Left lung (tissue), 14 donors: ENCODE measurements at places on chromosomes 2 and 18.

- no peak for DNase-seq
Measured at GRCh38 chr2:82055846-82056245, 1751.3 kb upstream of the LRRTM1 start.

DNA sequence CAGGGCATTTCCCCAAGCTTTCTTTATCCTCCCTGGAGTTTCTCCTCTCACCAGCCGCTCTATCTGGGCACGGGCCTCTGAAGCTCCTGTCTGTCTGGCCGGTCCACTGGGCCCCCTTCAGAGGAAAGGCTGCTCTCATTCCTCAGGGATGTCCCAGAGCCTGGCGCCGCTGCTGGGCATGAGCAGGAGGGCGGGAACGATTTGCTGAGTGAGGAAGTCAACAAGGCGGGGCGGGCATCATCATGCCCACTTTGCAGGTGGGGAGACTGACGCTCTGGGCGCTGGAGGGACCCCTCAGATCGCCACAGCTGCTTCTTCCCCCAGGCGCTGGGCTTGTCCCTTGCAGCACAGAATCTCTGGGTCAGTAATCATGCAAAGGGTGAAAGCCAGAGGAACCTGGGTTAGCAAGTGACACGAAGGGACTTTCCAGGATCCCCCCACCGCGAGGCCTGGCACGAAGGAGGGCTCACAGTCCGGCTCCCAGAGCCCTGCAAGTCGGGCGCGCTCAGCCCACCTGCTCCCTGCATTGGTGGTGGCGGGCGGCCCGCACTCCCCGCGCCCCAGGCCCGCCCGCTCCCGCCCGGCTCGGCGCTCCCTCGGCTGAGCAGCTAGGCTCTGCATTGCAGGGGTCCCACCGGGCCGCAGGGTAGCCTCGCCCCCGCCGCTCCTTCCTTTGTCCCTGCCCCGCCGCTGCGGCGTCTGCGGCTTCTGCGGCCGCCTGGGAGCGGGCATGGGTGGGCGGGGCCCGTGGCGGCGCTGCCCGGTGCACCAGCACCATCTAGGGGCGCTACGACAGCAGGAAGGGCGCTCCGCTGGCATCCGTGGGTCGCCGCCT lies 157.8 kb downstream of the CYRIA start:
- DNase-seq: peak; percentile 22

- DNase-seq: no peak
Measured at GRCh38 chr2:181697571-181697970, 17.3 kb upstream of the NEUROD1 start.

DNA sequence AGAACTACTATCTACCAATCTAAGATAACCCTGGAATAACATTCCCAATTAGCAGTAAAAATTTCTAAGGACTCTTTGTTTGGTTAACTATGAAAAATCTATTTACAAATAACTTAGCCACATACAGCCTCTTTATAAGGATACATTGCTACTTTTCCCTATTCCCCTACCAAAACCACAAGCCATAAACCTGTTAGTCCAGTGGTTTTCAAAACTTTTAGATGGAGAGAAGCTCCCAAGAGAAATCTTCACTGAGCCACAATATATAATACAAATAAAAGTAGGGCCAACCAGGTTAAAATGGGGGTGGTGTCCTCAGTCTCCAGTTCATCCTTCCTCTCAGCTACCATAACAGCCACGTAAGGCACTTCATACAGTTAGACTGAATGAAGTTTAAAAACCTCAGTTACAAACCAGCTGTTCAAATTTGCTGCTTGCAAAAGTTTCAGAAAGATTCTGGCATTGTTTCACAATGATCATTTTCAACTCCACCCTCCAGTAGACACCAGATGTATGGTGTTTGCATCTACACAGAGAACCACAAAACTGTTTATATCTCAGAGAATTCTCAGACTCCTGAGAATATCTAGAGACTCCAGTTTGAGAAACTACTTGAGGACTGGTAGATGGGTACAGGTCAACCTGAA lies 26.0 kb downstream of the SOS1 start:
- no peak for DNase-seq

DNA sequence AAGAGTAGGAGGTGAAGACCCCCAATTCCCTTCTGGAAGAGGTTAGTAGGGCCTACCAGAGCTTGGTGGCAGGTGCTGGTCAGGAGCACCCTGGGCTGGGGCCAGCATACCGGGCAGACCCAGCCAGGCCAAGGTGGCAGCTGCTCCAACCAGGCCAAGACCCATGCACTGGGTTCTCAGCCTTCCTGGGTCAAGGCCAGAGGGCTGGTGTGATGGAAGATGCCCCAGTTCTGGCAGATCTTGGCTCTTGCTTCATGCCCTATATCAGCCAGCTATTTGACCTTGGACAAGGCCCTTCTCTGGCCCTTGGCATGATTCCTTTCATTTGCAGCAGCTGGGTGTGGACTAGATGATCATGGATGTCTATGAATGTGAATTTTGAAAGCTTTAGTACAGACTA lies 57.7 kb downstream of the PRKCE start:
- DNase-seq: no peak

DNA sequence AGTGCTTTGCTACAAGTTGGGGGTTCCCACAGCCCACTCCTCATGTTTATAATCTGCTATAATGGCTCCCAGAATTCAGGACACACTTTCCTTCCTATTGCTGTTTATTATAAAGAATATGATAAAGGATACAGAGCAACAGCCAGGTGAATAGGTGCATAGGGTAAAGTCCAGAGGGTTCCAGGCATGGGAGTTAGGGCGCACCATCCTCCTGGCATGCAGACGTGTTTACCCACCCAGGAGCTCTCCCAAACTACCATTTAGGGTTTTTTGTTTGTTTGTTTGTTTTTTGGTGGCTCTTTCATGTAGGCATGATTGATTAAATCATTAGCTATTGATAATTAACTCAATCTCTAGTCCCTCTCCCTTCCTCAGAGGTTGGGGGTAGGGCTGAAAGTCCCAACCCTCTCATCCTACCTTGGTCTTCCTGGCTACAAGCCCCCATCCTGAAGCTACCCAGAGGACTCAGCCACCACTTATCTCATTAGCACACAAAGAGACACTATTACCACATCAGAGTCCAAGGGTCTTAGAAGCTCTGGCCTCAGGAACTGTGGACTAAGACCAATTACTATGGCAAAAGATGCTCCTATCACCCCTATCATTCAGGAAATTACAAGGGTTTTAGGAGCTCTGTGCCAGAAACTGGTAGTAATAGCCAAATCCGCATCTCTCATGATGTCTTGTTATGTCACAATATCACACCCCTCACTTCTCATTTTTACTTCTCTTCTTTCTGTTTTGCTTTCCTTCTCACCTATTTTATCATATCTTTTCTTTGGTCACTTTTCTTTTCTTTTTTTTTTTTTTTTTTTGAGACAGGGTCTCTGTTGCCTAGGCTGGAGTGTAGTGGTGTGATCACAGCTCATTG lies 154.9 kb upstream of the TTC39C start:
- no peak for DNase-seq

DNA sequence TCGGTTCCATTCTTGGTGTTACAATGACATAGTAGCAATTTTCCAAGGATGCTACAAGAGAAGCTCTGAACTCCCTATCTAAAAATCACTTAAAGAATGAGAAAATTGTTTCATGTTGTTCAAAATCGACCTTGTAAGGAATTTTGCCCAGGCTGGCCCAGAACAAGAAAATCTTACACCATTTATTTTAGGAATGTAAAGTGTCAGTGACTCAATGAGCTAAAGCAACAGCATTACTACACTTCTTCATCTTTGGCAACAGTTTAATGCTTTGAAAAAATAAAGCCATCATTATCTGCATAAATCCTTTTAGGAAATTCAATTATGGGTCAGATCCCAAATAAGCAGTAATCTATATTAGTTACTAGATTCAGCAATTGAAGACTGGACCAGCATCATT lies 38.6 kb downstream of the SLC25A12 start:
- DNase-seq: no peak

- no peak for DNase-seq
Measured at GRCh38 chr2:177625744-177626650, 233.4 kb downstream of the AGPS start.

GRCh38 chr18:58218117-58218516 lies 174.1 kb downstream of the NEDD4L start:
- DNase-seq: no peak

DNA sequence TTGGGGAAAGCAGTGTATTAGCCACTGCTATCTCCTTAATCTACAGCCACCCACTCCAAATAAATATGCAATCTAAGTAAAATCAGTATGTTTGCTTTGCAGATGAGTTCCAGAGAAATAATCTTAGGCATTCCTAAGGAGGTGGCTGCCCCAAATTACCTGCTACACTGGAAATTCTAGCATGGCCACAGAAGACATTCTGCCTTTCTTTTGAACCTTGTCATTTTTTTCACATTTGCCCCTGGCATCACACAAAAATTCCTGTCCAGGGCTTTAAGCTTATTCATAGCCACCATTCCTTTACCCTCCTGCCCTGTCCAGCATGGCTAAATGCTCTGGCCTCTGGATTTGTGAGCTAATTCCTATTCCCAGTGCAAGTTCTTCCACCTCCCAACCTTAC lies 36.8 kb upstream of the FAM124B start:
- DNase-seq: no peak

DNA sequence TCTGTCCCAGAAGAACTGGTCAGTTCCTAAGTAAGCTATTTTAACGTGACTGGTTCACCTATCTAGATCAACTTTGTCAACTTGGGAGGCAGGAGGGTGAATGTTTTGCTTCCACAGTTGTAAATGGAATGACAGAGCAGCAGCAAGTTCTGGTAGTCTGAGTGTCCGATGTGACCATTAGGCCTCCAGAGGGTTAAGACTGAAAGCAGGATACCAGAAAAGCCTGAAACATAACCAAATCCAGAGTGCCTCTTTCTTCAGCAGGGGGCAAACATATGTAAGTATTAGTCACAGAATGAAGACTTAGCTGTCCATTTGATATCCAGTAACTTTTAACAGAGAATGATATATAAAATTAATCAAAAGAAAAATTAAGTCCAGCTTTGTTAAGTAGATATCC lies 9.2 kb downstream of the HOXD3 start:
- no peak for DNase-seq

GRCh38 chr2:16649353-16650286 lies 16.0 kb downstream of the CYRIA start:
- no peak for DNase-seq

DNA sequence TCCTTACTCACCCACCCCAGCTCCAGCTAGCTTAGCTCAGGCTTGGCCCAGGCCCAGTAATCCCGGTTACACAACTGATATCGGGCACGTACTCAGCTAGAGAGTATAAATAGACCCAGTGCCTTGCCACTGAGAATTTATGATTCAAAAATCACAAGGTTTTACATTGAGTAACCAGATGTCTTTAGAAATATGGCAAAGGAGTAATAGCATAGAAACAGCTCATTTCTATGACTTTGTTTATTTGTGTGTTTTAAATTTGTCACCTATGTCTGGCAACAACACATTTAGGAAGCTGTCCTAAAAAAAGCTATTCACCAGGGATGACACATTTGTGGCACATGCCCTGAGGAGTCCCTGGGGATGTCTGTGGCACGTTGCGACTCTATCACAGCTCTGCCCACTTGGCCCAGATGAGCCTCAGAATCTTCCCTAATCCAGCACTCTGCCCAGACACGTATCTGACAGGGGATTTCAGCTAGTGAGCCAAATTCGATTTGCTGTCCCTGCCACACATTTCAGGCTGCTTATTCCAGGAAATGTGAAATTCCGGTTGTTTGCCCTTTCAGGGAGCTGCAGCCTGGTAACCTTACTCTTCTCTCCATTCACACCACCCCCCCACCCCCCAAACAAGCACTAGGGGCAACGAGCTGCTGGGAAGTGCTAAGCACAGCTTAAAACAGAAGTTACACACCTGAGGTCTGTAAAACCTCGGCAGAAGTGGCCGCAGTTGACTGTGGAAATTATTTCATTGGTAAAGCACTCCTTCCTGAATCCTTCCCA lies 85.4 kb upstream of the ZCCHC2 start:
- no peak for DNase-seq

DNA sequence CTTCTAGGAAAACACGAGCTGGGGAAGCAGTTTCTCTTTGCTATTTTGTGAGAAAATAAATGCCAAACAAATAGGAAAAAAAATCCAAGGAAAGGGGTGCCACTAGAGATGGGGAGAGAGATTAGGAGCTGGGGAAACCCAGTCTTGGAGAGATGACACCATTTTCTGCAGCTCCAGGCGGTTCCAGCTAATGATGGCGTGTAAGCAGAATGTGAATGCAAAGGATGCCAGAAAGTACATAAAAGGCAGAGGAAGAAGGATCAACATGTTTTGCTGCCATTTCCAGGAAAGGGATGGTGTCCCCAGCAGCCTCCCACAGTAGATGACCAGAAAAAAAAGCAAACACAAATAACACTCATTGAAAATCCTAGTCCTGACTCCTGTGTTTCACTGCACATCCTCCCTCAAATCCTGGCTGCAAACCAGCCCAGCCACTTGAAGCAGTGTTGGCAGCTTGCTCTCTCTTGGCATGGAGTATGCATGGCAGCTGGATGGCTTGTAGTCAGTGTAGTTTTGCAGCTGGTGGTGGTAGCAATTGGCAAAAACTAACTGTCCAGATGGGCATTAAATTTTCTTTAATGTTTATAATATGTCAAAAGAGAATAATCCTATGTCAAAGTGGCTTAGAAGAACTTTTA lies 93.6 kb downstream of the FTCDNL1 start:
- DNase-seq: no peak

GRCh38 chr2:69724540-69725159 lies 17.3 kb upstream of the ANXA4 start:
- DNase-seq: peak; percentile 87
